ENCODE measurements at places on chromosomes 2 and 18. TPM values are rescaled to one million over a fixed set of nuclear protein-coding genes. Genes with fewer than 3 reads are reported as not detected.

DNA sequence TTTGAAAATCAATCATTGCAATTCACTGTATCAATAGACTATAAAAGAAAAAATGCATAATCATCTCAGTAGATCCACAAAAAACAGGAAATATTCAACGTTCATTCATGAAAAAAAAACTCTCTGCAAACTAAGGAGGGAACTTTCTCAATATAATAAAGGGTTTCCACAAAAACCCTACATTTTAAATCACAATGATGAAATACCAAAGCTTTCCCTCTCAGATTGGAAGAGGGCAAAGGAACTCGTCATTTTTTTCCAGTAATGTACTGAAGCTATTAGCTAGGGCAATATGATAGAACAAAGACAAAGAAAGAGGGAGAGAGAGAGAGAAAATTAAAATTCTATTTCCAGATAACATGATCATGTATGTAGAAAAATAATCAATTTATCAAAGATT is 167.1 kb upstream of the RBMS1 start:
- no peak for DNase-seq

GRCh38 chr2:96594282-96594681 is 43.8 kb downstream of the KANSL3 start:
- no peak for DNase-seq

- no peak for DNase-seq
Measured at GRCh38 chr2:121319941-121320340, 34.9 kb upstream of the TFCP2L1 start.

GRCh38 chr2:86372133-86372532 is 34.7 kb upstream of the REEP1 start:
- DNase-seq = no peak

DNA sequence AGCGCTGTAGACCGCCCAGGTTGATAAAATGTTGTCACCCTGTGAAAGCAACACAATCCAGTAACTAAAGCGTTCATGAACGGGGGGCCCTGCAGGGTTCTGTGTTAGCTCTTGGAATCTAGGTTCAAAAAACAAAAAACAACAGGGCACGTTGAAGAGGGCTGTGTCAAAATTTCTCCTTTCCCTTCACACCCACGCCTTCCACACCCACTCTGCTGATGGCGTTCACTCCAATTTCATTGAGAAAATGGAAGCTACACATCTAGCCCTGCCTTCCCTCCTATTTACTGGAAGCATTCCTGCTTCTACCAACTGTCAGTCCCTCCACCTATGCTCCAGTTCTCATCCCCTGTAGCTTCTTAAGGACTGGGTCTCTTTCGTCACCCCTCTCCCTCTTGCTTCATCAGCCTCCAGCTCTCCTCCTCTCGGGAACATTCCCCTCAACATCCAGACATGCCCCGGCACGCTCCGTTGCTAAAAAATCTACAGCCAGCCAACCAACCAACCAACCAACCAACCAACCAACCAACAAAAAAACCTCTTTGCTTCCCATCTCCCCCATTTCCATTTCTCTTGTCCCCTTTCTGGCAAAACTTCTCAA is 98.4 kb upstream of the SP3 start:
- DNase-seq = no peak

DNA sequence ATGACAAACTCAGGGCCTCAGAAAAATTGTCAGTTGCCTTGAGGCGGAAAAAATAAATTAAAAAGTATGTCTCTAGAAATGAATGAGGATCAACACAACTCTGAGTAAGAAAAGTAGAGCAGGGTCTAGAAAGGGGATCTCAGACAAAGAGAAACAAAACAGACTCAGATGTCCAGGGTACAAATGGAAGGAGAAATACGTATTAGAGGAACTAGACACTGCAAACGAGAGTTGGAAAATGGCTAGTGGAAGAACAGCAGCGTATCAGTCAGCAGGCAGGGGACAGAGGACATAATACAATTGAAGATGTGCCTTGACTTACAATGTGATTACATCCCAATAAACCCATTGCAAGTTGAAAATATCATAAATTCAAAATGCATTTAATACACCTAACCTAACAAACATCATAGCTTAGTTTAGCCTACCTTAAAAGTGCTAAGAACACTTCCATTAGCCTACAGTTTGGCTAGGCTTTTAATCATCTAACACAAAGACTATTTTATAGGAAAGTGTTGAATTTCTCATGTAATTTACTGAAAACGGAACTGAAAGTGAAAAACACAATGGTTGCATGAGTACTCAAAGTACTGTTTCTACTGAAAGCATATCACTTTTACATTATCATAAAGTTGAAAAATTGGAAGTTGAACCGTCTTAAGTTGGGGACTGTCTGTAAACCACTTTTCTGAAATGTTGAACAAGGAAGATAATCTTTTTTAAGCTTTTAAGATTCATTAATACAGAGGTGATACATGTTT is 182.8 kb downstream of the NBAS start:
- no peak for DNase-seq

DNA sequence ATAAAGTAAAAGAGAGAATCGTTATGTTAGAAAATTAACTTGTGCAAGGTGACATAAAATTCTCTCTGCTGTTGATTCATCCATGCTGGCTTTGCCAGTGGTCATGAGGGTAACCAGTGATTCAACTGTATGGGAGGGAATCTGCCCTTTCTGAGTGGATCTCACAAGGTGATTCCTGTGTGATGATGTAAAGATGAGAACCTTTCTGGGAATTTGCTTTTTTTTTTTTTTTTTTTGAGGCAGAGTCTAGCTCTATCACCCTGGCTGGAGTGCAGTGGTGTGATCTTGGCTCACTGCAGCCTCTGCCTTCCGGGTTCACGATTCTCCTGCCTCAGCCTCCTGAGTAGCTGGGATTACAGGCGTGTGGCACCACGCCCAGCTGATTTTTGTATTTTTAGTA is 23.3 kb downstream of the RAB31 start:
- DNase-seq = no peak

- no peak for DNase-seq
Measured at GRCh38 chr2:217124050-217124449, 264.2 kb upstream of the TNP1 start.

DNA sequence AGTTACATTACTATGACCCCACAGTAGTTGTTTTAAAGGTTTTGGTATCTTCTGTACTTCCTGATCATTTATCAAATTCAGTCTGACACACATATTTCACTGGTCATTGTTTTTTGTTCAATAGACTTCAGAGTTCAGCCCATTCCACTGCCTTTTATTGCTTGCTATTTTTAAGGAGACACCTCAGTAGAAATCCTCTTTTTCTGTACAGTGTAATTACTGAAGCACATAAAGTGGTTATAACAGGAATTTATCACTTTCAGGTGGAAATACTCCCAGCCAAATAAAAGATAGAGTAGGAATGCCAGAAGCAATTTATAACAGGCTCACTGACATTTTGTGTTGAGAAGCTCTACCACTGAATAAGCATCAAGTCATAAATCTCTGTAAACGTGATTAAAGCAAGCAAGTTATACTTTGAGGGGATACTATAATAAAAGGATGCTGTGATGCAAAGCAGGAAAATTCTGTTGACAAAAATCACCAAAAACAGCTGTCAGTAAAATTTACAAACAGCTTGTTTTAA is 6.6 kb upstream of the BARD1 start:
- DNase-seq = no peak

- DNase-seq = no peak
Measured at GRCh38 chr2:157160111-157160510, 97.4 kb upstream of the GALNT5 start.

- no peak for DNase-seq
Measured at GRCh38 chr2:34480366-34480765, 881.3 kb upstream of the FAM98A start.

- no peak for DNase-seq
Measured at GRCh38 chr2:59752512-59752911, 800.9 kb downstream of the BCL11A start.

DNA sequence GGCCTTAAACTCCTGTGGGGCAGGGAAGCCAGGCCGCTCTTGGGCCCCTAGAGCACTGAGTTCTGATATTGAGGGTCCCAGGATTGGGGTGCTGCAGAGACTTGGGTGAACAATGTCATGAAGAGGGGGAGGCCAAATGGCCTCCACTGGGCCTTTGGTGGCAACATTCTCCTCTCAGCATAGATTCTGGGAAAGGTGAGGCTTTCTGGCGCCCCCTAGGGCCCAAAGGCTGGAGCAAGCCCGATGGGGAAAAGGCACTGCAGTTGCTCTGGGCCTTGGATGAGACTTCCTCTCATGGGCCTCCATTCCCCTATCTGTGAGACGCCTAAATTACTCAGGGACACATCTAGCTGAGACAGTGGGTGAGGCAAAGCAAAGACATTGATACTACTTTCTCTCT is 84.8 kb downstream of the ACAA2 start:
- peak; percentile 57 for DNase-seq

GRCh38 chr18:48123324-48123723 is 192.9 kb upstream of the SMAD2 start:
- DNase-seq = no peak

Gene EGR4
- not detected for total RNA-seq

Gene MAP3K19
- total RNA-seq = not detected

Gene G6PC2
- total RNA-seq = not detected

Gene GKN1
- total RNA-seq = not detected

Gene DNPEP
- 69.5 TPM for total RNA-seq
